Astrocyte of the hippocampus (primary cell): ENCODE measurements at places on chromosomes 6 and 20.

DNA sequence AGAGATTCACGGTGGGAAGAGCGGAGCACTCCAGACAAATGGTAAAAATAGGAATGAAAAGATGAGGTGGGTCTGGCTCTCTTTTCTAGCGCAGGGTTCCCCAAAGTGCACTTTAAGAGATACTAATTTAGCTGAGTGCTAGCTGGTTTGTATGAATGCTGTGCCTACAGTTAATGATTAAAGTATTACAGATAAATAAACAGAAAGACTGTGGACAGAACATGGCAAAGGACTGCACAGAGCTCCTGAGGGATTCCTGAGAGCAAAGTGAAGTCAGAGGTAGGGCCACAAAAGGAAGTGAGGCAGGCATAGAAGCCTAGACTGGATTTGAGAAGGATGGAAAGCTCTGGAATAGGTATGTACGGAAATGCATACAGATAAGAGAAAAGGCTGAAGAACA lies 114.5 kb downstream of the INSM1 start:
- no peak for DNase-seq

GRCh38 chr6:35280903-35281302 lies 16.7 kb upstream of the DEF6 start:
- peak; percentile 39 for DNase-seq

GRCh38 chr20:21234324-21234723 lies 68.8 kb upstream of the XRN2 start:
- DNase-seq = no peak

- DNase-seq = no peak
Observed at GRCh38 chr20:37878835-37879599, 23.9 kb upstream of the VSTM2L start.

DNA sequence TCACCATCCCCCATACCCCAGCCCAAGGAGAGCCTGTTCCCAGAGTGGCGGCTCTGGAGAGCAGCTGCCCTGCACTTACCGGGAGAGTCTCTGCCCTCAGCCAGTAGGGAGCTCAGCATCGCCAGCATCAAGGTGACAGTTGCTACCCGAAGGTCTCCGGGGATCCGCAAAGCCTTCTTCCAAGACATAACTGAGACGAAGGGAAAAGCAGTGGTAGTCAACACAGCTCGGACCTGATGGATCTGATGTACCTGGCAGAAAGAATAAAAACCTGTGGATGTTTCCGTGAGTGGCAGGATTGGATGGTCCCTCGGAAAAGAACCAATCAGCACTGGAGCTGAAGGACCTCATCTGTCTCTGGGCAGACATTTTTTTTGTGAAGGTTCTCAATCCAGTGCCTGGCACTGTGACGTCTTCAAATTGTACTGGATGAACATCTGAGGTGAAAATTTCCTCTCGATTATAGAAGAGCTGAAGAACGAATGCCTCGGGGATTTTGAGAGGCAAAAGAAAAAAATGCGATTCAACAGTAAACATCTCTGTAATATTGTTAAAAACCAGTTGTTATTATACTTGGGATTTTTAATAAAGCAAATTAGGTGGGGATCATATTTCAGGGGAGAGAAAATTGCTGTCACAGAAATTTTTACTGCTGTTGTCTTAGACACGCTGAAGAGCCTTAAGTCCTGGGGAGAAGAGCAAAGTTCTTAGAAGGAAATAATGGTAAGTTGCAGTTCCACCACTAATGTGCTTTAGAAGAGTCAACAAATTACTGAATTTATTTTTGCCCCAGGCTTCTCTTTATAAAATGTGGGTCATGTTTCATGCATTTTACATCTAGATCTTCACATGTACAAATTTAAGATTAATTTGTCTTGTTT lies at the start of gene HLA-DQB1:
Gene HLA-DQB1, minus strand, starts transcription at position 238 of the 881 bp plus-strand sequence. Its CDS starts 50 bp downstream, at position 188.
- DNase-seq = peak; percentile 16

GRCh38 chr6:107665382-107665781 lies 158.7 kb downstream of the SCML4 start:
- DNase-seq = peak; percentile 39

- peak; percentile 58 for DNase-seq
Observed at GRCh38 chr6:129493354-129493902, 216.5 kb downstream of the ARHGAP18 start.
